Tracheal epithelial cell (primary cell): ENCODE measurements at places on chromosomes 5 and 9. TPM values are rescaled to one million over a fixed set of nuclear protein-coding genes. Genes with fewer than 3 reads are reported as not detected.

Gene GRM6
- not detected in 2 replicates for total RNA-seq

Gene LCN15
- total RNA-seq = under 0.01 TPM in 1 of 2 replicates, not detected in the other

Gene LIX1
- not detected in 2 replicates for total RNA-seq

Gene NPR3
- total RNA-seq = 2.9 and 12.8 TPM in 2 replicates

Gene CER1
- total RNA-seq = not detected in 2 replicates

Gene FBP1
- total RNA-seq = not detected in 2 replicates

Gene CENPH
- 7.2 and 9.6 TPM in 2 replicates for total RNA-seq

Gene PALM2AKAP2
- 1.5 and 8.2 TPM in 2 replicates for total RNA-seq

Gene ZBTB34
- 6.6 and 8.4 TPM in 2 replicates for total RNA-seq

Gene FOXI1
- not detected in 2 replicates for total RNA-seq

Gene PAX5
- under 0.01 TPM in 1 of 2 replicates, not detected in the other for total RNA-seq

Gene NIM1K
- 0.24 TPM in 1 of 2 replicates, not detected in the other for total RNA-seq

Gene CTXN3
- total RNA-seq = not detected in 2 replicates

Gene SLC25A2
- total RNA-seq = not detected in 2 replicates

Gene COL15A1
- total RNA-seq = under 0.01 TPM in 1 of 2 replicates, not detected in the other

Gene ATP10B
- total RNA-seq = 0.96 and 1.3 TPM in 2 replicates

Gene IGFBPL1
- total RNA-seq = under 0.01 TPM in 1 of 2 replicates, not detected in the other

Gene RNF208
- total RNA-seq = 0.24 and 0.64 TPM in 2 replicates

Gene IL4
- not detected in 2 replicates for total RNA-seq

Gene WNT8A
- not detected in 2 replicates for total RNA-seq

Gene PCDHB8
- total RNA-seq = under 0.01 TPM in 2 replicates

Gene HK3
- not detected in 2 replicates for total RNA-seq

Gene CYLC2
- total RNA-seq = not detected in 2 replicates
